ENCODE measurements at places on chromosomes 16 and 17.

GRCh38 chr17:76772842-76773525, 35.1 kb downstream of the MFSD11 start:
- peak; percentile 23 for DNase-seq

DNA sequence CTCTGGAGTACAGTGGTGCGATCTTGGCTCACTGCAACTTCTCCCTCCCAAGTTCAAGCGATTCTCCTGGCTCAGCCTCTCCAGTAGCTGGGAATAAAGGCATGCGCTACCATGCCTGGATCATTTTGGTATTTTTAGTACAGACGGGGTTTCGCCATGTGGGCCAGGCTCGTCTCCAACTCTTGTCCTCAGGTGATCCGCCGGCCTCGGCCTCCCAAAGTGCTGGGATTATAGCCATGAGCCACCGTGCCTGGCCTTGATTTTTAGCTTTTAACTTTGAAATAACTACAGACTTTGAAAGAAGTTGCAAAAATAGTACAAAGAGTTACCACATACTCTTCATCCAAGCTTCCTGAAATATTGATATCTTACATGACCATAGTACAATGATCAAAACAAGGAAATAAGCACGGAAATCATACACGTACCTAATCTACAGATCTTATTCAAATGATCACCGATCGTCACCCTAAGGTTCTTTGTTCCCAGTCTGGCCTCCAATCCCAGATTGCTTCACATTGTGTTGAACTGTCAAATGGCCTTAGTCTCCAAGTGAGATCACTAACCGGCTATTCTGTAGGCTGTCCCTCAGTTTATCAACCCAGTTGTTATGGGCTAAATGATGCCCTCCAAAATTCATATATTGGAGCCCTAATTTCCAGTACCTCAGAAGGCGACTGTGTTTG, 18.4 kb downstream of the NPIPA1 start:
- no peak for DNase-seq

DNA sequence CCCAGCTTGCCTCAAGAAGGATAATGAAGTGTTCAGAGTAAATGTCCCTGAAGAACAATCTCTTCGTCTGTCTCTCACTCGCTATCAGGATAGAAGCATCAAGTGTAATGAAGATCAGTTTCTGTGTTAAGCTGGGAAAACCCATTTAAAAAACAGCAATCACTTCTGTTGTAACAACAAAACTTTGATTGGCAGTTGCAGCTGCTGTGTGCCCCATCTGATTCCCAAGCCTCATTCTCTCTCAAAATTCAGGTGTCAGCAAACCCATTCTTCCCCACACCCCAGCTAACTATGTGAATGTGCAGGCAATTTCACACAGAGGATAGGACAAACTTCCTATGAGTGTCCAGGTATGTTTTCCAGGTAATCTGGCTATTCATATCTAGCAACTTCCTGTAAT, 2.4 kb upstream of the HNF1B start:
- DNase-seq = no peak

DNA sequence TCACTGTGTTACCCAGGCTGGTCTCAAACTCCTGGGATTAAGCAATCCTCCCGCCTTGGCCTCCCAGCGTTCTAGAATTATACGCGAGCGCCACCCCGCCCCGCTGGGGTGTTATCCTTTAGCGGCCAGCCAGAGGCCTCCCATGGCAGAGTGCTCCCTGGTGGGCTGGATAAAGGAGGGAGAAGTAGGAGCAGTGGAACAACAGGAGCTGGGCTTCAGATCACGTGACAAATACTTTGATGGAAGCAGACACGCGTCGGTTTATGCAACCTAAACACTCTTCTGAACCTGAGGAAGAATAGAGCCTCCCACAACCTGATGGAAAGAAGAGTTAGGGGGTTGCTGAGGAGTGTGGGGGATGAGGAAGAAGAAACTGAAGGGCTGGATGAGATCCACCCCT, 2114.0 kb downstream of the TP53TG3F start:
- no peak for DNase-seq

- no peak for DNase-seq
These were observed 93.8 kb upstream of the FAM20A start for GRCh38 chr17:68694791-68695485.

DNA sequence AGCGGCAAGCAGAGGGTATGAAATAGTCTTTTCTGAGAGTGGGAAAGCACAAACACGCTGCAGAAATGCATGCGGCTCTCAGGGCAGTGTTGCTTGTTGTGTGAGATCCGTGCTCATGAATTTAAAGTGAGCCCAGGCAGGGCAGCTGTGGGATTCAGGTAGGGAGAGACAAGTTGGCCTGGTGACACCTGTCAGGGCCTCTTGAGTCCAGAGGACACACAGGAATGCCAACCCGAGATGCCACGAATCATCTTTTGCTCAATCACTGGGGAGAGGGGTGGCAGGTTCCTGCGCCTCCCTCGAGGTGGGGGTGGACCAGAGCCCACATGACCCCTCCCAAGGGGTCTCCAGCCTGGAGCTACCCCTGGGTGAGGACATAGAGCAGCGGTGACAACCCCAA, 211.9 kb downstream of the GSG1L start:
- DNase-seq = no peak

DNA sequence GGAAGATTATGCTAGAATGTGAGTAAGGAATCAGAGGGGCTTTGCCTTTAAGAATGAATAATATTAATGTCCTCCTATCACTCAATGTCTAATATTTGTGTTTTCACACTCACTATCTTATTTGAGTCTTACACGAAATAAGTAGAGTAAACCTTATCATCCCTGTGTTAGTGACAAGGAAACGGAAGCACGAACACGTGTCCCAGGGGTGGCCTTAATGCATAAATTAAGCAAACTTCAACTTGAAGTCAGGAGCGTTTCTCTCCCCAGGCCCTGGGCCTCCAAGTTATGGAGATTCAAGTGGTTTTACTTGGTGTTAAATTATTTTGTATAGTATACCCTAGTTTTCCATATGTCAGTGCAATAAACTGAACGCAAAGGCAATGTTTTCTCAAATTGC, 96.0 kb downstream of the WDR59 start:
- no peak for DNase-seq

GRCh38 chr17:67629971-67630320, 87.8 kb upstream of the NOL11 start:
- DNase-seq = peak; percentile 17

DNA sequence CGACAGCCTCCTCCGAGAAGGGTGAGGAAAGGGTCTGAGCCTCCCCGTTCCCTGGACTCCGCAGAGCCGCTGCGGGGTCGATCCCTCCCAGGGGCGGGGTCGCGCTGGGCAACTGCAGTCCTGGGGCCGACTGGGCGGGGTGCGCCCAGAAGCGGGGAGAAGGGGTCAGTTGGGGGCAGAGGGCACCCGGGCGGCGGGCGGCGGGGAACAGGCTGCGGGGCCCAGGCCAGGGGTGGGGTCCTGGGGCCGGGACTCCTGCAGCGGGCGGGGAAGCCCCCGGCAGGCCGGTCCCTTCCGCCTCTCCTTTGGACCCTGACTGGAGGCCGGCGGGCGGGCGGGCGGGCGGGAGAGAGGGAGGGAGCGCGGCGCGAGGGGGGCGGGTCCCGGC, 352 bp downstream of the GGNBP2 start:
- DNase-seq = no peak

DNA sequence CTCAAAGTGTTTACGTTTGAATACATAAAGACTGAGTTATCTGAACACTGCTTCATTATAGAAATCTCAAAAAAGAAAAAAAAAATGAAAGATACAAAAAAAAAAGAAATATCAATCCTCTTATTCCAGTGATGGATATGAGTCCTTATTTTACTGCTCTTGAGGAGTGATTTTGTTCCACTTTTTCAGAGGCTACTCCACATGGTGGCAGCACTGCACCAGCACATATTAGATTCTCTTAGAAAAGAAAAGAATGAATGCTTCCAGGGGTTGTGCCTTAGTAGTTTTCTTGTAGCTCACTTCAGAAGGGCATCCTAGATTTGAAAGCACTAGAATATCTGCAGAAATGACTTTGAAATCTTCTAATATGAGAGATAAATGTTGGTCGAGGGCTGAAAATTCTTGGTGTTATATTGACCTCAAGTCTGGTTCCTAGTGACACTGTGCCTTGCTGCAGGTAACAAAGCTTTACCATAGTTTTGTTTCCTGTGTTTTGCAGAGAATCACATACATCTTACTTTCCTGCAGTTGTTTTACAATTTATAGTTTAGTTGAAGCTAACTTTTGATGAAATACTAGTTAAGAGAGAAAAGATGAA, 25.9 kb downstream of the AP2B1 start:
- peak; percentile 56 for DNase-seq

DNA sequence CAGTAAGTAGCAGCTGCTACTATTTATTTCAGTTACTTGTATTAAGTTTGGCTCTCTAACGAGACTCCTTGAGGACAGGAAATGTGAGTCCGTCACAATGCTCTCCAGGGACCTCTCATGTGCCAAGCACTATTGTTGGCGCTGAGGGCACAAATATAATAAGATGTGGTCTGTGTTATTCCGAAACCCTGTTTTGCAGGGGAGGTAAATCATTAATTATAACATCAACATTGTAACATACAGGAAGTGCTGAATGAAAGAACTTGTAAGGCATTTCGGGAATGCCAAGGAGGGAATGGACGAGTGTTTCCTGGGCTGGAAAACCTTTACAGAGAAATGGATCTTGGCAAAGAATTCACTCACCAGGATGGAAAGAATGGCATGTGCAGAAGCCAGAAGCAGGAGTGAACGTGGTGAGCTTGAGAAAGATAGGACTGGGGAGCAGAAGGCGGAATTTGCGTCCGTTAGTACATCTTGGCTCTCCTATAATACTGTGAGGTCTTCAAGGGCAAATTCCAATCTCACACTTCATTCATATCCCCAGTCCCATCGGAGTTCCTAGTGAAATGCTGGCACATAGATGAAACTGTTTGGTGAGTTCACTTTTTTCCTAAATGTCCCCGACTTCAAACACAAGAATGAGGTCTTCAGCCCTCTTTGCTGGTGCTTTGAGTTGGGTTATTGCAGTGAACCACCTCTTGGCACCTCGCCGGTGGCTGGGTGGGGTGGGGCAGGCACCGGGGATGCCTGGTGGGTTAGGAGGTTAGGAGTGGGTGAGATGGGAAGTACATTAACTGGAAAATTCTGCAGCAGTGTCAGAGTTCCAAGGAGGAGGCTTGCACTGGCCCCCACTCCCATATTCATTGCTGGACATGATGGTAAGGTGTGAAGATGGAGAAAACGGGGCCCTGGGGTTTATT, 11.5 kb downstream of the TAC4 start:
- no peak for DNase-seq

DNA sequence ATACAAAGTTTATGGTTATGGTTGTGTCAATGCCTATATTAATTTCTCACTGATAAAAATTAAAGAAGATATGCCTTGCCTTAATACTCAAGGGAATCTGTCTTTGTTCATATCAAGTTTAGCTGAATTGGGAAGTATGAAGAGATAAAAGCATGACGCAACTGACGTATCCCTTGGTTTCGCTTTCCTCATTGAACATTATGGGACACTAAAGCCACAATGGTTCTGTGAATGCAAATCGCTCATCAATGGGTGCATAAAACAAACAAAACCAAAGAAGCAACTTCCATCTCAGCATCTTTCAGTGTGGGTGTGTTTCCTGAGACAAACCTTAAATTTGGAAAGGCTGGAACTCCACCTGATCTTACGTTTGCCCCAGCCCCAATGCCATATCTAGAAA, 108.2 kb downstream of the NPIPB5 start:
- no peak for DNase-seq

GRCh38 chr16:29806641-29807425, 504 bp downstream of the MAZ start:
- DNase-seq = no peak

DNA sequence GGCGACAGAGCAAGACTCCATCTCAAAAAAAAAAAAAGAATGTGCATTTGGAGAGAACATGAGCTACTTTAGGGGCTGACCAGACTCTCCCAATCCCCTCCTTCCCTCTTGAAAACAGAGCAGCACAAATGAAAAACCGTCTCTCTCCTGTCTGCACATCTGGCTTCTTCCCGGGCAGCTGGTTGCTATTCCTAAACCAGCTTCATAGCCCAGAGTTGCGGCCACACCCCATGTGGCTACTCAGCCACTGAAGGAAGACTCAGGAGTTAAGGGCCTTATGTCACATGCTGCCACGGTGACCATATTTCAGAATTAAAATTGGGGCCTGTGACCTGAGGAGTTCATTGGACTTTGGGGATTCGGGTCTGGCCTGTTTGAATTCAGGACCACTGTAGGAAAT, 48.3 kb downstream of the KATNIP start:
- DNase-seq = no peak
